ENCODE measurements at places on chromosomes 11 and 22. TPM values are rescaled to one million over a fixed set of nuclear protein-coding genes. Genes with fewer than 3 reads are reported as not detected.

GRCh38 chr11:92424281-92424680, 199.7 kb downstream of the FAT3 start:
- no peak for DNase-seq

DUSP8 gene
- 19.0 TPM for polyA plus RNA-seq

DNA sequence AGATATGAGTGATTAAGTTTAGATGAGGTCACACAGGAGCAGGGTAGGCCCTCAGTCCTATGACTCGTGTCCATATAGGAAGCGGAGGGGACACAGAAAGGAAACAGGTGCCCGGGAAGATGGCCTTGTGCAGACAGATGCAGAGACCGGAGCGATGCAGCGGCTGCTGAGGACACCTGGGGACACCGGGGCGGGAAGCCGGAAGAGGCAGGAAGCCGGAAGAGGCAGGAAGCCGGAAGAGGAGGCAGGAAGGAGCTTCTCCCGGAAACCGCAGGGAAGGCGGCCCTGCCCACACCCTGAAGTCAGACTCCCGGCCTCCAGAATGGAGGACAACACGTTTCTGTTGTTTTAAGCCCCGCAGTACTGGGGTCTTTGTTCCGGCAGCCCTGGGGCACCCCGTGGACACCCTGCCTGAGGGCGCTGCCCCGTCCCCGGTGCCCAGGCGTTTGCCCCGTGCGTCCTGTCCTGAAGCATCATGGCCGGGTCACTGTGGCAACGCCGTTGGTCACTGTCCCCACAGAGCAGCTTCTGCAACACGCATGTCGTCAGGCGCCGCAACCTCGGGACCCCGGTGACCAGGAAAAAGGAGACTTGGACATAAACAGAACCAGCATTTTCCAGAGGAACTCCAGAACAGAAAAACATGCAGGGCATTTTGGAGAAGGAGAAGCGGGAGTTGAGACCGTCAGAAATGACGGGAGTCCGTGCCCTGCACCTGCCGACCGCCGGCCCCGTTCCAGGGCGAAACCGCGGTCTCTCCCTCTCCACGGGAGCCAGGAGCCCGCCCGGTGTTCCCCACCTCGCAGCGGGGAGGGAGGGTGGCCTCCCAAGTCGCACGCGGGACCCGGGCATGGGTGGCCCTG, 103.4 kb downstream of the BRD1 start:
- DNase-seq = peak; percentile 11

DNA sequence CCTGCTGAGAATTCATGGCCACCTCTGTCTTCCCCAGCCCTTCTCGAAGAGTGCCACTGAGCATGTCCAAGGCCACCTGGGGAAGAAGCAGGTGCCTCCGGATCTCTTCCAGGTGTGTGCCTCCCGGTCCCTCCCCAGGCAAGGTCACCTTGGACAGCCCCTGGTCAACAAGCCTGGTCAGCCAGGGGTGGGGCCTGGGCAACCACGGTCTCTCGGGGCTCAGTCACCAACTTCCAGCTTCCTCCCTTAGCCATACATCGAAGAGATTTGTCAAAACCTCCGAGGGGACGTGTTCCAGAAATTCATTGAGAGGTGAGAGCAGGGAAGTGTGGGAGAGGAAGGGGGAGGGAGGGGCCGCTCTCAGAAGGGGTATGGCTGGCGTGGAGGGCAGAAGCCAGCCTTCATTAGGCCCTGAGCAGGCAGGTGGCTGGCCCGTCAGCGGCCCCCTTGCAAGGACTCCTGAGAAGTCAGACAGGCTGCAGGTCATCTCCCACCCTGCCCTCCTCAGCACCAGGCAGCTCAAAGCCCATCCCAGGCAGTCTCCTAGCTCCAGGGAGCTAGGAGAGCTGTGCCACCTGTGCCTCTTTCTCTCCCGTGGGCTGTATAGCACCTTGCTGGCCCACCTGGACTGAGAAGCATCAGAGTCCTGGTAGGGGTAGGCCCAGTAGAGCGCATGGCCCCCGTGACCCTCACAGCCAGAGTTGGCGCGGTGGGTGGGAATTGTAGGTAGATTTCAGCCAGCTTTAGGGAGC, 9.3 kb upstream of the ANKRD13D start:
- DNase-seq = no peak

MIOX gene
- not detected for polyA plus RNA-seq

- DNase-seq = no peak
These were observed 18.0 kb upstream of the EIF3D start for GRCh38 chr22:36546932-36547331.

- DNase-seq = peak; percentile 41
These were observed 30.1 kb upstream of the MPPED1 start for GRCh38 chr22:43381693-43382092.

Measured in muscle of leg (tissue), 16 donors.